ENCODE measurements at places on chromosomes 16 and 17. TPM values are rescaled to one million over a fixed set of nuclear protein-coding genes. Genes with fewer than 3 reads are reported as not detected.

PYDC1 gene
- 0.54 TPM for polyA plus RNA-seq

- DNase-seq, result no peak
Observed at GRCh38 chr17:61160789-61161445, 238.7 kb upstream of the TBX2 start.

MYH13 gene
- 0.62 TPM for polyA plus RNA-seq

DNA sequence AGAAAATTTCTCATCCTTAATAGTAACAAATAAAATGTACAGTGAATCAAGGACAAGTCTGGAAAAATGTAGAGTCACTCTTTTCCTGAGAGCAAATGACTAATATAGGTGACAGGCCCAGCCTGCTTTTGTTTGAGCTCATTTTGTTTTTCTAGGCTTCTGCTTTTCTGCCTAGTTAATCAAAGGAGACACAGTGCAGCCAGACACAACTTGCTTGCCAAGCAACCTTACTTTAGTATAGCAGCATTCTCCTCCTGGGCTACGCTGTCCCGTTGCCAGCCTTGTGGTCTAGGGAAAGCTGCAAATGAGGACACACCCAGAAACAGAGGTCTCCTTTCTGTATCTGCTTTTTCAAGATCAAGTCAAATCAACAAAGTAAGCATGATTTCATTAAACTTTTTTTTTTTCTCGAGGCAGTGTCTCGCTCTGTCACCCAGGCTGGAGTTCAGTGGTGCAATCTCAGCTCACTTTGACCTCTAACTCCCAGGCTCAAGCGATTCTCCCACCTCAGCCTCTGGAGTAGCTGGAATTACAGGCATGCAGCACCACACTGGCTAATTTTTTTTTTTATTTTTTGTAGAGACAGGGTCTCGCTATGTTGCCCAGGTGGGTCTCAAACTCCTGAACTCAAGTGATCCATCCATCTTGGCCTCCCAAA, 17.2 kb downstream of the GINS3 start:
- peak; percentile 43 for DNase-seq

DNA sequence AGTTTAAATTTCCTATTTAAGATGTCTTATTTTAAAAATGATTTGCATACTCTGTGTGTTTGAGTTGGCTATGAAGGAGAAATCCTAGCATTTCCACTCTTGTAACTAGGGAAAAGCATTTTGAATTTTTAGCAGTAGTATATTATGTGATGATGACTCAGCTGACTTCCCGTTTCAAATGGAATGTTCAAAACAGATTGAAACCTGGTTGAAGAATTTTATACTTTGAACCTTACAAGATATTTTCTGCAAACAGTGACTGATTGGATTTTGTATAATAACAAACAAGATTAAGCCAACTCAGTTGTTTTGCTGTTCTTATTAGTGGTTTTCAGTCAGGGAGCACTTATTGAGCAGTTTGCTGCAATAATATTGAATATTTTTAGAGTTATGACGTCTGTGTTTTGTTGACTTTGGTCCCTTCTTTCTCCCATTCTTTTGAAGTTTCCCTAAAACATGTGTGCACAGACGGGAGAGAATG, 8.0 kb downstream of the TNRC6A start:
- DNase-seq, result no peak

SLC16A5 gene
- polyA plus RNA-seq, result 7.7 TPM

GRCh38 chr16:88197481-88198456, 185.0 kb upstream of the ZNF469 start:
- DNase-seq, result no peak

GRCh38 chr16:6726621-6727020, 606.0 kb upstream of the RBFOX1 start:
- no peak for DNase-seq

DNA sequence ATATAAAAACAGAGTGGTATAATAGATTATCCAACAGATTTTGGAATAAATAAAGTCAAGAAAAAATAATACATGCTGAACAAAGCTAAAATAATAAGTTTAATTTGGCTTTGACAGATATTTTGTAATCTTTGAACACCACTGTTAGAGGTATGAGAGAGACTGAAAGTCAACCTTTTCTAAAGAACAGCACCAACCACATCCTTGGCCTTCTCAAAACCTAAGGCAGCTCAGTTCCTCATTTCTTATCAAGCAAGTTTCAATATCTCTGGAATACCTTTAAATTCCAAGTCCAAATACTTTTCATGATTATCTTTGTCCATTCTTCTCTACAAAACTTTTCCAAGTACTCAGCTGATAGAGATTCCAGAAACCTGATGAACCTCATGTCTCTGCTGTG, 1603.8 kb downstream of the CDH8 start:
- no peak for DNase-seq

All from muscle of back (tissue), 13 donors.